Femur (tissue), 1 donor: ENCODE measurements at places on chromosomes 13 and 19.

- DNase-seq = no peak
Measured at GRCh38 chr13:101018720-101019119, 344.1 kb upstream of the TMTC4 start.

DNA sequence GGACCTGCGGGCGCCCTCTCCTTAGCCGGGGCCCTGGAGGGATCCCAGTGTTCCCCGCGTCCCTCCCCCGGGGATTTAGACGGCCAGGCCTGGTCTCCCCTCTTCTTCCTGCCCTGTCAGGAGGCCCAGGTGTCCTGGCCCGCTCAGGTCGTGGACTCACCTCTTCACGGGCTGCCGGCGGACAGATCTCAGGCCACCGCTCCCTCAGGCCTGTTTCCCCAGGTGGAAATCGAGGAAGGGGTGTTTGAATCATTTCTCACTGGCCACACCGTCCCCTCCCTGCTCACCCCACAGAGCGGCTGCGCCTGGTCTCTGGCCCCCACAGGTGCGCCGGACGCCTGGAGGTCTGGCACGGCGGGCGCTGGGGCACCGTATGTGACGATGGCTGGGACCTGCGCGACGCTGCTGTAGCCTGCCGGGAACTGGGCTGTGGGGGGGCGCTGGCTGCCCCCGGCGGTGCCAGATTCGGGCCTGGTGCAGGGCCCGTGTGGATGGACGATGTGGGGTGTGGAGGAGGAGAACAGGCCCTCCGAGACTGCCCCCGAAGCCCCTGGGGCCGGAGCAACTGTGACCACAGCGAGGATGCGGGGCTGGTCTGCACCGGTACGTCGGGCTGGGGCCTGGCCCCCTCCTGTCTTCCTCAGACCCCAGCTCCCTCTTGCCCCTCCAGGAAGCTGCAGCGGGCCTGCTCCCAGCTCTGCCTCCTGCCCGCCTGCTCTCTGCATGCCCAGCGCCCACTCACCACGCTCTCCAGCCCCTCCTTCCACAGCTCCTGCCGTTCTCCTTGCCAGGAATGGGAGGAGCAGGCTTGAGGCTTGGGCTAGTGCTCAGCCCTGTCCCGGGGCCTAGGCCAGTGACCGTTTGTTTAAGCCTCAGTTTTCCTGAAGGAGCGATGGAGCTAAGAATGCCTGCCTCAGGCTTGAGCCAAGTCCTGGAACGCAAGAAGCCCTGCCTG lies 2.5 kb downstream of the SSC5D start:
- no peak for DNase-seq

DNA sequence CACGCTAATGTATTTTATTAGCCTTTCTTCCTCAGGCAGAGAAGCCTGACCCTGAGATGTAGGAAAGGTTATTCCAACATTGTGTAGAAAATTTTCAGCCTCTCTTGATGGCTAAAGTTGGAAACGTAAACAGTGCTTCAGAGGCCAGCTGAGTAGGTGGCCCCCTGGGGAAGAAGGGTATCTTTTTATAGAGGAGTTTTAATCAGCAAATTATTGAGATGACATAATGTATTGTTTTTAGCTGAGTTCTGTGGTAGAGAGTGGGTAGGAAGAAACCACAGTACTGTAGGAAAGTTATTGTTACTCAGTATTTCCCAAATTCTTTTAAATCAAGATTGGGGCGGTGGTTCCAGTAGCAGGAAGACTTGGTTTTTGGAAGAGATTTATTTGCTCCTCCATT lies 268.8 kb downstream of the DLEU7 start:
- no peak for DNase-seq

GRCh38 chr19:2168619-2169424 lies 5.1 kb downstream of the DOT1L start:
- peak; percentile 96 for DNase-seq

DNA sequence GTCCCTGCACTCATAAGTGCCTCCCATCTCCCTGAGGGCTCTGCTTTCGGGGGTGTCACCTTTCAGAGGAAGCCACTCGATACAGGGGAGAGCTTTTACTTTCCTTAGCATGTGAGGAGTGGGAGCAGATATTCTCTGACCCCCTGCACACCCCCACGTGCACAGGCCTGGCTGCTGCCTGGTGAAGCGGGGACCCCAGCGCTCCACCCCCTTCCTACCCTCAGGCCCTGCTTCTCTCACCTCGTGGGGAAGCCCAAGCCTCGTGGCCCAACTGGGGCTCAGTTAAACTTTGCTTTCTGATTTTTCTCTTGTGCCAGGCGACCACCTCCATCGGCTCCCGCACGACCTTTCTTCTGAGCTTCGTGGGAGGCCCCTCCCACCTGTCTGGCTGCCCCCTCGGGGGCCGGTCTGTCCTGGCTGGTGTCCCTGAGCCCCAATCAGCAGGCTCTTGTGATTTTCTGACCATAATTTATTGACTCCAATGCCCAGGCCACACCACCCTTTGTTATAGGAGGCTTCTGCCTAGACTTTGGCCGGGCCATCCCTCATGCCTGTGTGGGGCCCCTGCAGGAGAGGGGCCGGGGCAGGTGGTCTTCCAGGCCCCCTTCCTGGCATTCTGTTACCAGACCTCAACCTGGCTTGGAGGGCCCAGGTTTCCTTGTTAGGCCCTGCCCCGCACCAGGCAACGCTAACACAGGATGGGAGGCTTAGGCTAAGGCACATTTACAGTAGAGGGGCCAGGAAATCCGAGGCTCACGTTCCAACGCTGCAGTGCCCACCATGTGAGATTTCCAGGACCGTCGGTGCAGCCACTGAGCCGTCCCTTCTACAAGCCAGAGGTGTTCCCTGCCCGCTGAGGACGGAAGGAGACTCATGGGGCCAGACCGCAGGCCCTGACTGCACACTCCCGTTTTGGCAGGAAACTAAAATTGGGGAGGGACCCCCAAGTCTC lies 3.7 kb downstream of the TMED1 start:
- no peak for DNase-seq
